NCI-H2081 treated with DMSO at 0.1 percent for 48 hours (cell line): ENCODE measurements at places on chromosomes 7 and 10.
A peak's percentile ranks its signal among the peaks of the same experiment; 100 is the strongest.

DNA sequence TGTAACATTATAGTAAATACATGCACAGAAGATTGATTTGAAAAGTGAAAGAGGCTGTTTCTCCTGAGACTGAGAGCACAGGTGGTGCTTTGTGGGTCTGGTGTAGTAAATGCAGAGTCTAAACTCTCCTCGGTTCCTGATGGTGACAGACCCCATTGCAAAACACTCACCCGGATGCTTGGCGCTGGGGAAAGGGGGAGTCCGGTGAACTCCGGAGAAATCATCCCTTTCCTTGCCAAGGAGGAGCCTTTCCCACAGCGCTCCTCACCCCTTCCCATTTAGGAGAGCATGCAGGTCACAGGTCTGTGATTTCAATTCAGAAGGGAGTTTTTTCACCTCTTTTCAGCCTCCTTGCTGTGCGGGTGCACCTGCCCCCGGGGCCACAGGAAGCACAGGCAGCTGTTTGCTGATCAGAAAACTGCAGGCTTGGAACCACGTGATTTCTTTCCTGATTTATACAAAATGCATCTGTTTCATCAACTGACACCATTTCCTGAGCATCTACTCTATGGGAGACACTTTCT lies 75.6 kb upstream of the LYZL2 start:
- peak; percentile 23 for DNase-seq

GRCh38 chr7:80131675-80132435 lies 2.8 kb upstream of the GNAI1 start:
- no peak for DNase-seq

GRCh38 chr10:69124563-69125268 lies 738 bp downstream of the VPS26A start:
- DNase-seq = no peak

- no peak for DNase-seq
Observed at GRCh38 chr7:101691822-101692384, 62.8 kb upstream of the MYL10 start.

DNA sequence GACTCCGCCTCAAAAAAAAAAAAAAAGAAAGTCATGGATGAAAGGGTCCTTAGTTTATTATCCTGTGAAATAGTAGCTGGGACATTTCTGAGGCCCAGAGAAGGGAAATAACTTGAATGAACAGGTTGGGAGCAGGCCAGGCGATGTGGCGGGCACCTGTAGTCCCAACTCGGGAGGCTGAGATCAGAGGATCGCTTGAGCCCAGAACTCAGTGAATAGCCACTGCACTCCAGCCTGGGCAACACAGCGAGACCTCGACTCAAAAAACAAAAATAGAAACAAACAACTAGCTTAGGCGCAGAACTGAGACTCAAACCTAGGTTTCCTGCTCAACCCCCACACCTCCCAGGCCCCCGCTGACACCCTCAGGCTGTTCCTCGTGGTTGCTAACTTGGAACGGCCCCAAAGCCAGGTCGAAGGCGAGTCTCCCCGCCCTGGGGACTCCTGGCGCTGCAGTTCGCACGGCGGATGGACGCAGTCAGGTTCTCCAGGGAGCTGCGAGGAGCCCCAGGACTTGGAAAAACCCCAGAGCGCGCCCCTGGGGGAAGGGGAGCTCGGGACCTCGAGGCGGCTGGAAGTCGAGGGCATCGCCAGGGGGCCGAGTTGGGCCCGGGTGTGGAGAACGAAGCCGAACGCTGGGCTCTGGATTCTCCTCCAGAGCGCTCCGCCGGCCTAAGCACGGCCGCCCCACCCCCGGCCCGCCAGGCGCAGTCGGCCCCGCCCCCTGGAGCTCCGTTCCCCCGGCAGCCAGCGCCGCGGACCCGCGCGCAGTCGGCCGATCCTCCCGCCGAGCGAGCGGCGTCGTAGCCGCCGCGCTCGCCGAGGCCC lies at the start of gene STOX1:
Gene STOX1, plus strand, starts transcription at position 768 of the 828 bp plus-strand sequence. CDS start 93 bp downstream, outside the sequence.
- no peak for DNase-seq

- DNase-seq = no peak
Observed at GRCh38 chr7:13257661-13258060, 570.2 kb downstream of the ARL4A start.

DNA sequence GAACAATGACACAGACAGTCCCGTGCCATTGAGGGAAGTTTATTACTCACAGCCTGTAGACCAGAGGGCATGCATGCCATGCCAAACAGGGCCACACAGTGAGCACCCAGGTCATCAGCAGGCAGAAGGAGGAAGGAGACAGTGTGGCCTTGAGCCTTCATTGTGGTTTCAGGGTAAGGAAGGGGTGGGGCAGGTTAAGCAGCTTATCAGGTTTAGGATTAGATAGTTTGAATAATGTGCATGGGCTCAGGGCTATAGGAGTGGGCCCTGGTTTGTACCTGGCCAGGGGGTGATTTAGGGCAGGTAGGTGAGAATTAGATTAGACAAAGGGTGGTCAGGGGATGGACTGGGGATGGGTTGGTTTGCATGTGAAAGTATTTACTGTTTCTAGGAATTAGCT lies 67.9 kb downstream of the ADCY1 start:
- no peak for DNase-seq

- DNase-seq = no peak
Observed at GRCh38 chr10:58704671-58705141, 192.0 kb downstream of the BICC1 start.

- DNase-seq = no peak
Observed at GRCh38 chr7:138358850-138359341, 101.2 kb upstream of the TRIM24 start.

DNA sequence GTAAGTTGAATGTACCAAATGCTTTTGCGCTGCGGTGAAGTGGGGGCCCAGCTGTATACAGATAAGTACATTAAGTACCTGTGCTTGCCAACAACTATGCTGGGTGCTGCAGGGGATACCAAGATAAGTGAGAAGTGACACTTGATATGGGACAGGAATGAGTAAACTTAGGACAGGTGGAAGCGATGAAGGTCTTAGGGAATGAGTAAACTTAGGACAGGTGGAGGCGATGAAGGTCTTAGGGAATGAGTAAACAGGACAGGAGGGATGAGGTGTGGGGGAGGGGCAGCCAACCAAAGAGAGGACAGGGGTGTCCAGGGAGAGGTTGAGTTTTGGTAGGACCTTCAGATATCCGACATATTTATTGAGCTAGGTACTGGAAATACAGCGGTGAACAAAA lies 1.4 kb downstream of the MDH2 start:
- no peak for DNase-seq

GRCh38 chr7:98935811-98936210 lies 57.5 kb downstream of the TRRAP start:
- no peak for DNase-seq

DNA sequence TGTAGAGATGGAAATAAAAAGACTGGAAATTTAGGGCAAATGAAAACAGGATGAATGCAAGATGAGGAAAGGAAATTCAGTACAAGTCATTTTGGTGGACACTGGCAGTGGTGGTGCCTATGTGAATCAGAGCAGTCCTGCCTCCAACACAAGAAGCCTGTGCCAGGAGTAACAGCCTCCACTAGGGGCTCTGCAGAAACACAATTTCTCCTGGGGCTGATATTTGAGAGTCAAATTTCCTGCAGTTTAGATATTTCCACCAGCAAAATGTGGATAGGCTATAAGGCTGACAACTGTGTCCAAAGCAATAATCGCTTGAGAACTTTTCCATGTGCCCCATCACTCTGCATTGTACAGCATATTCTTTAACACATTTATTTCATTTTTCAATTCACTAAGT lies 4.7 kb upstream of the PLXDC2 start:
- no peak for DNase-seq

- DNase-seq = no peak
Observed at GRCh38 chr7:123569352-123570010, 11.9 kb upstream of the NDUFA5 start.

GRCh38 chr10:120423431-120424197 lies 33.4 kb upstream of the PLPP4 start:
- no peak for DNase-seq

DNA sequence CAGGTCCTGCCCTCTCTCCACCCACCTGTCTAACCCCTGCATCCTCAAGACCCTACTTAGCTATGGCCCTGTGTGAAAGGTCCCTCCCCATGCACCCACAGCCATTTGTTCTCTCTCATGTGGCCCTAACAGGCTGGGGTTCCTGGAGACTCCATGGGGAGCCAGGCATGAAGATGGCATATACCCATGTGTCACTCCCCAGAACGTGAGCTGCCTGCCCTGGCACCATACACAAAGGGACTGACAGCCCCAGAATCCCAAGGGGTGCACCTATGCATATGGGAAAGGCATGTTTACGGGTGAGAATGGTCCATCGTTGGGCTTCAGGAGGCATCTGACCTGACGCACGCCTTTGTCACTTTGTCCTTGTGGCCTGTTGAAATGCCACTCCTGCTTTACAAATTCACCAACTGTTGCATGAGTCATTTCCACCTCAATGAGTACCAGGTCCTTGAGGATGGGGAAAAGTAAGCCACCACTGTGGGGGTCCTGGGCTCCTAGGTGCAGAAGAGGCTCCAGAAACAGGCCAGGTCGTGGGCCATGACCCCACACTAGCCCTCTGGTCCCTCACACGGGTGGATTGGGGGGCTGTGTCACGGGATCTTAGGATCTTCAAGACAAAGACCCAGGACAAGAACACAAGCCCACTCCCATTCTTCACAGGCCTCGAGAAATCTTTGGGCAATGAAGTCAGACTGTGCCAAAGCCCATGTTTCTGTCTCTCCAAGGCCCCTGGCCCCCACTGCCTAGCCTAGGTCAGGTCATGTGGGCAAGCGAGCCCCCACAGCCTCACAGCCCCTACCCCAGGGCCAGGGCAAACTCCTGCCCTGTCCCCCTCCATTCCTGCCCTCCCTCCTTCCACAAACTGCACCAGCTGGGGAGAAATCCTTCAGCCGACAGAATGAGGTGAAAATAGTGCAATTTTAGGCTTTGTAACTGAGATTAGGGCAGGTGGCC lies 8.6 kb downstream of the GPRIN2 start:
- no peak for DNase-seq

GRCh38 chr7:150731916-150732315 lies 5.3 kb upstream of the GIMAP5 start:
- no peak for DNase-seq

GRCh38 chr10:60426425-60426824 lies 36.8 kb upstream of the ANK3 start:
- DNase-seq = no peak

GRCh38 chr10:37476285-37476684 lies 350.9 kb downstream of the ANKRD30A start:
- DNase-seq = no peak

DNA sequence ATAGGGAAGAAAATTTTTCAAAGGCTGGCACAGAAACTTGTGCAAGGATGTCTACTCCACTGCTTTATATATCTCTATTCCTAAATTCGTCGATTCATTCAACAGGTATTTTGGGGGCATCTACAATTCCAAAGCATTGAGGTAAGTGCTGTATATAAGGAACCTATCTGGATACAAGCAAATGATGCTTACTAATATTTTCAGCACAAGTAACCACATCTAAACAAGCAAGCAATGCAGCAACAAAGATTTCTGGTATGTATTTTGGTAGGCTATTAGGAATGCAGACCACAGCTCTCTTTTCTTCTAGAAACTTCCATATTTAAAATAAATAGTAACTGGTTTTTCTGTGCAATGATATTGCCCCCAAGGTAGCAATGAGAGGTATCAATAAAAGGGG lies 183.9 kb downstream of the SGMS1 start:
- no peak for DNase-seq

- no peak for DNase-seq
Observed at GRCh38 chr7:124076841-124077240, 44.0 kb upstream of the TMEM229A start.

- no peak for DNase-seq
Observed at GRCh38 chr7:35699796-35700305, 4.9 kb upstream of the HERPUD2 start.

GRCh38 chr7:97039374-97040065 lies 14.9 kb upstream of the DLX5 start:
- DNase-seq = no peak

DNA sequence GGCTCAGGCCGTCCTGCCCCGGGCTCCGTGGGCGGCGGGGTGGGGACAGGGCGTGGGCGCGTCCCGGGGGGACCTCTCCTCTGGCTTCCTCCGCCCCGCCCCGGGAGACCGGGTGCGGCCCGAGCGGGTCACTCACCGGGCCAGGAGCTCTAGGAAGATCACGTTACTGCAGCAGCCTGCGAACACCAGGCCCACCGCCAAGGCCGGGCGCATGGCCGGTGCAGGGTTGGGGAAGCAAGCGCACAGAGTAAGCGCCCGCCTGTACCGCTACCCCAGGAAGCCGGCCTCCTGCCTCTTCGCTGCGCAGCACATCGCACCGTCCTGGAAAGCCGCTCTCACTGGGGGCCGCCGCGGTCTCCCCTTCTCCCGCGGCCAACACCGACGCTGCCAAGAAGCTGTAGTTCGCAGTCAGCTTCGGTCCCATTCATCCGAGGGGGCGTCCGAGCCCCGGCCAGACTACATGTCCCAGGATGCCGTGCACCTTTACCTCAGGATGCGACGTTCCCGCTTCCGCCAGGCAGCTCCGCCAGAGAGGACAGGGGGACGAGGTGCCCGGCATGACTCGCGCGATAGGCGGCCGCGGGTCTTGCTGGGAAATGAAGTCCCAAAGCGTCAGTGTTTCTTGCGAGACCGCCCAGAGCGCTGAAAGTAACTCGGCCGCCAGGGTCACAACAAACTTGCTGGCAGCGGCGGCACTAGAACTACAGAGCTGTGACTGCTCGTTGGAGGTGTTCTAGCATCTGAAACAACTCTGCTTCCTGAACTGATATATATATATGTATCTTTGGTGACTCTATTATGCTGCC lies at the start of gene SLC35B4:
Gene SLC35B4, minus strand, starts transcription at position 392 of the 806 bp plus-strand sequence. Its CDS starts 179 bp downstream, at position 213.
- peak; percentile 94 for DNase-seq

- no peak for DNase-seq
Observed at GRCh38 chr10:78963074-78964034, 105.4 kb upstream of the ZMIZ1 start.

- no peak for DNase-seq
Observed at GRCh38 chr10:62842983-62843382, 26.8 kb upstream of the EGR2 start.

DNA sequence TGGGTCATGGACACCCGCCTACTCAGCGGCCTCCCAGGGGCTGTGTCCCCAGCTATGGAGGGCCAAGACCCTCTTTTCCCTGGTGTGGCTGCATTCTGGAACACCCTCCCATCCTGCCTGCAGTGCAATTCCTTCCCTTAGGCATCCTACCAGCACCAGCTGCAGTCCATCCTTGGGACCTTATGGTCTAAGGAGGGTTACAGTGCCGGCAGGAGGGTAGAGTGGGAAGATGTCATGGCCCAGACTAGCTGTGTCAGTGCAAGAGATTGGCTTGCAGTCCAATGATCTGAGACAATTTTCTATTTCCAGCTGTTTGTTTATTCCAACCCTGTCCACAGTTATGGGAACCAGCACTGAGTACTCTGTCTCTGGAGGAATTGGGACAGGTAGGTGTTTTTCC lies 92.4 kb downstream of the WDFY4 start:
- no peak for DNase-seq

- no peak for DNase-seq
Observed at GRCh38 chr10:68792115-68792514, 35.2 kb upstream of the STOX1 start.

DNA sequence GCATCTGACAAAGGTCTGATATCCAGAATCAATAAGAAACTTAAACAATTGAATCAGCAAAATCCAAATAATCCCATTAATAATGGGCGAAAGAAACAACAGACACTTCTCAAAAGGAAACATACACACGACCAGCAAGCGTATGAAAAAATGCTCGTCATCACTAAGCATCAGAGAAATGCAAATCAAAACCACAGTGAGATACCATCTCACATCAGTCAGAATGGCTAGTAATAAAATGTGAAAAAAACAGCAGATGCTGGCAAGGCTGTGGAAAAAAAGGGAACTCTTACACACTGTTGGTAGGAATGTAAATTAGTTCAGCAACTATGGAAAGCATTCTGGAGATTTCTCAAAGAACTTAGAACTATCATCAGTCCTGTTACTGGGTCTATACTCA lies 496.7 kb downstream of the SH2D4B start:
- DNase-seq = no peak
